ENCODE measurements at places on chromosomes 1 and 21.

DNA sequence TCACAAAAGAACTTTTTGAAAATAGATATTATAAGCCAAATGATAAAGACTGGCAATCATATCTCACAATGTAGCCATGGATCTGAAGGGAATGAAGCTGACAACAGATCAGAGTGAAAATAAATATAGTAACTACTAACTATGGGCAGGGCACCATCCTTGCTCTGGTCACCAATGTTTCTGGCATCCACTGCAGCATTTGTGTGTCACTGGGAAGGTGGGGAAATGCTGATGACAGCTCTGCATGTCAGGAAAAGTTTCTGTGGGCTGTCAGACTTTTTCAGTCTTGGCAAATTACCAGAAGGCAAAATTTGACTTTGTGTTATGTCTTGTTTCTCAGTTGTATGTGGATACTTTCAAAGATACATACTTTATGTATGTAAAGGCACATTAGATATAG lies 195.6 kb downstream of the ZNF326 start:
- no peak for DNase-seq

DNA sequence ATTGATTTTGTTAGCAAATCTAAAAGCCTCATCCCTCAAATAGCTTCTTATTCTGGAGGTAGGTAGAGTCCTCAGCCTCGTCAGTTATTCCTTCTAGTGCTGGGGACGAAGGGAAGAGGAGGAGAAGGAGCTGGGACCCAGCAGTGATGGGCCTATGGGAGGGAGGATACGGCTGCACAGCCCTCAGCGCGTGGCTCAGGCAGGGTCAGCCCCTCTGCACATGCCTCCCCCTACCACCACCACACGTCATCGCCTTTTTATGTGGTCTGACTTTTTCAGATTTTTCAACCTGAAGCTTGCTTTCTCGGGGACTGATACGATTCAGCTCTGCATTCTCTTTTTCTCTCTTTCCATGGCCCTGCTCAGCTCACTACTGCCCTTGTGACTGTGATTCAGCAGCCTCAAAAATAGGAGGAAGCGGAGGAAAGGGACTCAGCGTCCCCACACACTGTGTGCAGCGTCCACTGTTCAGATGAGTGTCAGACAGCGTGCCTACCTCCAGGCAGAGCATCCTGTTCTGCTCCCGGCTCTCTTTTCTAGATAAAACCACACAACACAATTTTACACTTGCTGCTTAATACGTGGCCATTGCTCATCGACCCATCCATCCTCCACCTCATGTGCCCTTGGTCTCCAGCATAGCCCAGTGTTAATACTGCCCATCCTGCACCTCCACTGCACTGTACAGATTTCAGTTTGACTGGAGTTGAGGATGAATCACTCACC lies 827 bp downstream of the OR2B11 start:
- no peak for DNase-seq

GRCh38 chr1:192474080-192474683 lies 101.4 kb upstream of the RGS1 start:
- DNase-seq = no peak

DNA sequence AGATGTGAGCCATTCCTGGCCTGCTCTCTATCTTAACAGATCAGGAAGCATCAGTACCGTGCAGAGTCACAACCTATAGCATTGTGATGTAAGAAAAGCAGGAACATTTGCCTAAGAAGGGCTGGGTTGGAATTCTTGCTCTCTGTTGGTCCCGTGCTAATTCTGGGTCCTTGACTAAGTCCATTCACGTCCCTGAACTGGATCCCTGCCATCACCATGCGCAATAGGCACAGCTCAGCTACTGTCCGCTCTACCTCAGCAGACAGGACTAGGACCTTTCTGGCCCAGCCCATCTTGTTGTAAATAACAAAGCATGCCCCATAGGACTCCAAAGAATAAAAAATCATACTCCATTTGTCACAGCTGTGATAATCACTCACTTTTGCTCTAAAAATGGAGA lies 175.0 kb downstream of the RGS7 start:
- DNase-seq = no peak

- DNase-seq = no peak
Observed at GRCh38 chr1:245652660-245653427, 498.1 kb downstream of the KIF26B start.

GRCh38 chr1:2290171-2290578 lies 62.1 kb downstream of the SKI start:
- no peak for DNase-seq

GRCh38 chr1:25599969-25600610 lies 16.5 kb upstream of the MAN1C1 start:
- DNase-seq = no peak

- DNase-seq = no peak
Observed at GRCh38 chr21:45739218-45740087, 95.9 kb downstream of the PCBP3 start.

DNA sequence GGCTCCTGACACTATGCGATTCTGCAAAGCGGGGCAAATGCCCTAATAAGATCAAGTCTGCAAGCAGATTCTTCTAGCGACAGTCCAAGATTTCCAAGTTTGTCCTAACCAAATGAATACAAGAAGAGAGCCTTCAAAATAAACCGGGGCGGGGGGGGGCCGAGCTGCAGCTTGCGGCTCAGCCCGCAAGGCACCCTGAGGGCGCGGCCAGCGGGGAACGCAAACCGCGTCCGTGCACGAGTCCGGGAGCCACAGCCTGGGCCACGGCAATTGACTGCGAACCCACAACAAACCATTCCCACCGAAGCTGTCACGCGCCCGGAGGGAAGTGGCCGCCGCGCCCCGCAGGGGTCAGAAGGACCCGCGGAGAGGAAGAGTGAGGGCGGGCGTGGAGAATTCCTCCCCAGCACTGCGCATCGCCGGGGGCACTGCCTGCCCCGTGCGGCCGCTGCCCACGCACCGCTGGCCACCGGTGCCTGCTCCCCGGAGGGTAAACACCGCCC lies 687 bp downstream of the TGFBR3 start:
- no peak for DNase-seq
